ENCODE measurements at places on chromosomes 5 and 9. TPM values are rescaled to one million over a fixed set of nuclear protein-coding genes. Genes with fewer than 3 reads are reported as not detected.

The INSL4 gene
- total RNA-seq: not detected

The DBH gene
- 12.0 TPM for total RNA-seq

GRCh38 chr9:114093031-114093471 lies 6.0 kb downstream of the KIF12 start:
- no peak for DNase-seq

- DNase-seq: no peak
Observed at GRCh38 chr9:95993337-95993736, 117.8 kb downstream of the ERCC6L2 start.

- DNase-seq: no peak
Observed at GRCh38 chr9:14633906-14634565, 59.2 kb downstream of the ZDHHC21 start.

DNA sequence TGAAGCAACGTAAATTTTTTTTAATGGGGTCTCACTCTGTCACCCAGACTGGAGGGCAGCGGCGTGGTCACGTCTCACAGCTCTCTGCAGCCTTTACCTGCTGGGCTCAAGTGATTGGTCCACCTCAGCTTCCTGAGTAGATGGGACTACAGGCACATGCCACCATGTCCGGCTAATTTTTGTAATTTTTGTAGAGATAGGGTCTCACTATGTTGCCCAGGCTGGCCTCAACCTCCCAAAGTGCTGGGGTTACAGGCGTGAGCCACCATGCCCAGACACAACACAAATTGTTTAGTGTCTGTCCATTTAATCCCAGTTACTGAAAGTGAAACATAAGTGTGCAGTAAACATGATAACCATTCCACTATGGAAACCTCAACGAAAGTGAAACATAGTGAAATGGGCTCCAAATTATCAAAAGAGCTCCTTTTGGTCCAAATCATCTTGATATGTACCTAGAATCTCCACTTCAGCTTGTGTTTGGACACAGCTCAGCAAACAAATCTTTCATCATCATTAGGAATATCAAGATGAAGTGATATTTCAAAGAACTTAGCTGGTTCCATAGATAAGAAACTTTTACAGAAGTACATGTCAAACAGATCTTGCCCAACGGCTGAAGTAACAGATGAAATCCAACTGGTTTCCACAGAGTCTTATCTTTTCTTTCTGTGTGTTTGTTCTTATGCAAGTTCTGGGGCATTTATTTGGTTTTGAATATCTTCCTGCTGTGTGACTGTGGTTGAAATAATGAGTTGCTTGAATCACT lies 41.2 kb upstream of the PLPP1 start:
- DNase-seq: peak; percentile 77
